ENCODE measurements at places on chromosomes 3 and 15.

DNA sequence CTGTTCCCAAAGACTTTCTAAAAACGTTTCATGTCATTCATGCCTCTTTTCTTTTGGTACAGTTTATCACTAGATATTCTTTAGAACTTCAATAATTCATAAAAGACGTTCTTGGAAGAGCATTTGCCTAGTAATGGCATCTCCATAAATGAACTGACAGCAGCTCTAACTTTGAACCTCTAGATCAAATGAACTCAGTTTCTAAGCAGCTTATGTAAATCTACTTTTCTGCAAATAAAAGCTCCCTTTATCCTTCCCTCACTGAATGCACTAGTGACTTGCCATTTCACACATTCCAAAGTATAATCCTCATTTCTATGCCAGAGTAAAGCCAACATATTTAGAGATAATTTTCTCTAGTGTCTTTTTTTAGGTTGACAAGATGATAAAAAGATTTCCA is 85.2 kb downstream of the ZMAT3 start:
- DNase-seq = no peak

DNA sequence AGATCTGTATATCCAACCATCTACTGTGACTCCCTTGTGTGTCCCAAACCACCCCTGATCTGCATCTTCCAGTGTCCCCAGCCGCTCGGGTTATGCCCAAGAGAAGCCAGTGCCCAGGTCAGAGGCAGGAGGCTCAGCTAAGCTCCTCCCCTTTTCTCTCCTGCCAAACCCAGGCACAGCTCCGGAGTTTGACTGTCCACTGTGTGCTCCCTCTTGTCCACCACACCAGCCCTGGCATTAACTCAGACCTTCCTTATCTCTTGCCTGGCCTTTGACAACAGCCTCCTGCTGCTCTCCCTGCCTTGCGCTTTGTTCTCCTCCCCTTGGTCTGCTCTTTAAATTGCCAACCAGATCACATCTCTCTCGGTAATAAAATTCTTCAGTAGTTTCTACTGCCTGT is 39.3 kb downstream of the DGKG start:
- DNase-seq = no peak

DNA sequence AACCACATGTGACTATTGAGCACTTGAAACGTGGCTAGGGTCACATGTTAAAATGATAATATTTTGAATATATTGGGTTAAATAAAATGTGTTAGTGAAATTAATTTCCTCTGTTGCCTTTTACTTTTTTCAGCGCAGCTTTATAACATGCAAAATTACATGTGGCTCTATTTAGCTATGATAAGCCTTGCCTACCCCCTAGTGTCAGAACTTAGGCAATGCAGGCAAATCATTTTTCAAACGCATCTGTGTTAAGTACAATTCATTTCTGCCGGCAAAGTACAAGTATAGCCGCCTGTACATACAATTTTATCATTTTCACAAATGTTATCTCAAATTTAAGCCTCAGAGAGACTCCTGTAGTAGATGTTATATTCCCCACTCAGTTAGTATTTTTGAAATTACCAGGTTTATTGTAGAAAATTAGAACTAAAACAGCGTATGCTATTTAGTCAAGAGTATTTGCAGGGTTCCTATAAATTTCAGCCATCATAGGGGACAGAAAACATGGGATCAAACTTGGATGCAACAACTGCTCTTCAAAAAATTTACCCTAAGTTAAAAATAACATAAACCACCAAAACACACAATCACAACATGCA is 56.1 kb downstream of the TAFA4 start:
- peak; percentile 18 for DNase-seq

GRCh38 chr15:45168751-45169551 is 18.8 kb downstream of the SHF start:
- no peak for DNase-seq

GRCh38 chr3:128077202-128077624 is 25.0 kb downstream of the SEC61A1 start:
- no peak for DNase-seq

- DNase-seq = no peak
Measured at GRCh38 chr3:59467476-59467875, 417.7 kb upstream of the CFAP20DC start.

- DNase-seq = no peak
Measured at GRCh38 chr3:139930211-139930610, 4.8 kb upstream of the CLSTN2 start.

Data from effector memory CD8-positive, alpha-beta T cell (primary cell).